ENCODE measurements at places on chromosomes 1 and 21.

DNA sequence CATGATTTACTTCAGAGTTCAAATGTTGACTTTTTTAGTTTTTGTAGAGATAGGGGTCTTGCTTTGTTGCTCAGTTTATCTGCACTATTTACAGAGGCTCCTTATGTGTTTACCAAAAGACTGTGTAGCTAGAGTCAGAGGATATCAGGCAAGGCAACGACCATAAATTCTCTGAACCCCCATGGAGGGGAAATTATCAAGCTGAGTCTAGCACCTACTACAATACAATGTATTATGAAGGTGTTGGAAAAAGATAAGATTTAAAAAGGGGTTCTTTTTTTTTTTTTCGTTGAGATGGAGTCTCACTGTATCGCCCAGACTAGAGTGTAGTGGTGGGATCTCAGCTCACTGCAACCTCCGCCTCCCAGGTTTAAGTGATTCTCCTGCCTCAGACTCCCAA, 16.4 kb downstream of the GMEB1 start:
- no peak for DNase-seq

GRCh38 chr1:30748699-30749401, 8.7 kb downstream of the LAPTM5 start:
- no peak for DNase-seq

- DNase-seq, result peak; percentile 58
These were observed 202.4 kb downstream of the HMCN1 start for GRCh38 chr1:185936641-185937040.

DNA sequence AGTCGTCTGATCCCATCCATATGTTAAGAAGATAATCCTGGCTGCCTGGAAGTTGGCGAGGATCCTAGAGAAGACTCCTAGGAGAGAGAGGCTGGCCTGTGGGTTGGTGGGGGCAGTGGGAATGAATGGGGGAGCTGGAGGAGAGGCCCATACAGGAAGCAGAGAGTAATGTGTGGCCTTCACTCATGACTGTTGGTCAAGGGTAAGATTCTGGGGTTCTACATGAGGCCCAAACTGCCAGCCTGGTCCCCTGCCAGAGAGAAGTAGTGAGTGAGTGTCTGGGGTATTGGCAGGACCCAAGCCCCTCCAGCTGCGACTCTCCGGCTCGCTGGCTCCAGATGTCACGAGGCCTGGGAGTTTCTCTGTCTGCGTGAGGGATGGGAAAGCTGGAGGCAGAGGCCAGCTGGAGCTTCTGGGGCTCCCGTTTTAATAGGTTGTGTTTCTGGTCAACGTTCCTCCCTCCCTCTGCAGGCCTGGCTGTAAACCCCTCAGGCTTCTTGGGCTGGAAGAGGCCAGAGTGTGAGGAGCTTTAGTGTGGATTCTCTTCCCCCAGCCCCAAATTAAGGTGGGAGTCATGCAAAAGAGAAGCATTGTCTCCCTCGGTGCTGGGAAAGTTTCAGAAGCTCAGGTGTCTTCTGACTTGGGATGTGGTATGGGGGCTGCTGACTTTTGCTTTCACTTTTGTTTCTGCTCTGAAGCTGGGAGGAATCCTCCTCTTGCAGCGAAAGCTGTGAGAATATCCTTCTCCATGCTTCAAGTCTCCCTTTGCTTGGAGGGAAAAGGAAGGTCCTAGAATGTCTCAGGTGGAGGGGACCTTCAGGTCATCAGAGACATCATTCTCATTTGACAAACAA, 2.6 kb downstream of the TMEM51 start:
- peak; percentile 18 for DNase-seq

GRCh38 chr1:46413596-46413985, 19.5 kb downstream of the FAAH start:
- no peak for DNase-seq

DNA sequence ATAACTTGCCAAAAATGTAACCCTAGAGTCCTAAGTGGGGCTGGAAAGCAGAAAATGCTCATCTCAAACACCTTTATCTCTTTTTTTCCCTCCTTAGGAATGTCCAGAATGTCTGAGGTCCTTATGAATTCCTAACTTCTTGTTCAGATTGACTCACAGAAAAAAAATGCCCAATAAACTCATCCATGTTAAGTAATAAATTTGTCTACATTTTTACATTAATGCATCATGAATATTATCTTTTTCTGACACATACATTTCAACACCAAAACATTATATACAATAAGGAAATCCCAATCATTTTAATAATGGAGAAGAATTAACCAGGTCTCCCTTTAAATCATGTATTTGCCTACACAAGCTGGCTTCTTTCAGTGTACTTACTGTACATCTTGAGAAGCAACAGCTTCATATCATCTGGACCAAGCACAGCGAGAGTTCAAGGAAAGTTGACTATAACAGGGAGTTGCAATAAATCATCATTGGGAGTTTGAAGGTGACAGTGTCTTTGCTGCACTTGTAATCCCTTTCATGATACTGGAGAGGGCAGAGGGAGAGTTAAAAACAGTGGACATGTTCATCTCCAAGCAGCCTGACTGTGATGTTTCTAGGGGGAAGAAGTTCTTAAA, 565.2 kb downstream of the LTN1 start:
- DNase-seq, result no peak

DNA sequence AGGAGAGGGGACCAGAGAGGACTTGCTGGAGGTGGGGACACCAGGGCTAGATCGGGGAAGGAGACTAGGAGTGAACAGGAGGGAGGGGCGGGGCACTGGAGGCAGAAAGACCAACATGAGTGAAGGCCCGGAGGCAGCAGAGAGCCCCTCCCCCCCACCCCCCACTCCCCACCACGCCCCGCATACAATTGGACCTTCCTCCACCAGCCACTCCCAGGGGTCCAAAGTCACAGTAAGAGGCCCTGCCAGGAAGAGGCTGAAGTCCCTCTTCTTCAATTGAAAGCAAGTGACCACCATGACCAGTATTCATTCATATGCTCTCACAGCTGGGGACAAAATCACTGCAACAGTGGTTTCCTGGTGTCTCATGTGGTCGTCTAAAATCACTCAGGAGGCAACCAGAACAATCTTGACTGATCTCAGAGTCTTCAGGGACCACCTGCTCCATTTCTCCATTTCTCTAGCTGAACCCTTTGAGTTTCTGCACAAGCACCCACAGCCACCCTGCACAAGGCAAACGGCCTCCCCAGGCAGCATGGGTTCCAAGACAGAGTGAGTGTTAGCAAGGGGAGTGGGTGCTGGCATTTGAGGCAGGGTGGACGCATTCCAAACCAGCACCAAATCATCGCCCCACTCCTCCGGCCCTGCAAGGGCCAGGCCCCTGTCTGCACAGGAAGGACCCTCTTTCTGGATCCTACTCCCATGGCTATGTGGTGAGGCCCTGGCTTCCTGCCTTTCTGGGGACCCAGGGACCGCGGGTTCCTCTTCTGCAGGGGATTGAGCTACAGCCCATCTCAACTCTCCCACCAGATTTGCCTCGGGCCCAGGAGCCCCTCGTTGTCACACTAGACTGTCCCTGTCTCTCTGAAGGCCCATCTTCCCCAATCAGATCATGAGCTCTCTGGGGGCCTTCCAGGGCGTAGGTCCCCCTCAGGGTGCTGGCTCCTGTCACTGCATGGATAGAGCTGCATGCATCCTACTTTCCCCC, 17.0 kb downstream of the LAPTM5 start:
- no peak for DNase-seq

- DNase-seq, result peak; percentile 84
These were observed 14.1 kb downstream of the C1orf87 start for GRCh38 chr1:60059468-60059867.

GRCh38 chr21:27526451-27526850, 559.6 kb upstream of the ADAMTS5 start:
- DNase-seq, result no peak

- DNase-seq, result no peak
These were observed 931 bp upstream of the MXRA8 start for GRCh38 chr1:1359308-1359663.

DNA sequence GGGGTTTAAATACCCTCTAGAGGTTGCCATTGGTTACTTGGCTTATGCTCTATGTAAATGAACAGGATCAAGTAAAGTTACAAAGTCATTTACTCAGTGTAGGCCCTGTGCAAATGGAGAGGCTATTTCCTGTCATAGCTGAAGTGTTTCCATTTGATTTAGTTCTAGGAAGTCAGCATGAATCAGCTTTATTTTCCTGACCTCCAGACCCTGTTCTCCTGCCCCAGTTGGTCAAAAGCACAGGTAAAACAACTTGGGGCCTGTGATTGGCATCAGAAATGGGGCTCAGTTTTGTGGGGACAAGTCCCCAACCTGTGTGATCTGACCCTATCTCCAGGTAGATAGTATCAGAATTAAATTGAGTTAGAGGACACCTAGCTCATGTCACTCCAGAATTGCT, 239.9 kb downstream of the HHAT start:
- DNase-seq, result no peak

GRCh38 chr1:173661271-173661670, 8.4 kb downstream of the ANKRD45 start:
- DNase-seq, result no peak

DNA sequence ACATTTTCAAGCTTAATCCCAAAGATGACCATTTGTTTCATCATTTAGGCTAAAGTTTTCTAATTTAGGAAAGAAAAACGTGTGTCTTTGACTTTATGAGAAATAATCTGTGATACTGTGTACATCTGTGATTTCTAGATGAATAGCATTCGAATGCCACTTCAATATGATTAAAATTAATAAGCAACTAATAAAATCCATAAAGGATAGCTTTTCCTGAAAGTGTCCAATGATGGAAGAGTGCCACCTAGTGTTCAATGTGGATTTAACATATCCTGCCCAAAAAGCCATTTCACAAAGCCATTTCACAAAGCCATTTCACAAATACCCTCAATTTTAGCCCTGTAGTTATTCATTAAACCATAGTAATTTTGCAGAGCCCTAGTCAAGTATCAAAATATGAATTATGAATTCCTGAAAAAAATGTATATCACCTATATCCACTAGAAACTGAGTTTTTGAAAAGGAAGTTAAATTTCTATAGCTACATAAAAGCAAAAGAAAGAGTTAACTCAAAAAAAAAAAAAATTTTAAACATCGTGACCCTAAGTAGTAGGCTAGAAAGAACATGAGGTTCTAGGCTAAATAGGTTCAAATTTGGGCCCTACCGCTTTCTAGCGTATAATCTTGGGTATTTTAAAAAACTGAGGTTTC, 19.1 kb downstream of the NME7 start:
- peak; percentile 50 for DNase-seq
